ENCODE measurements at places on chromosomes 5 and 9.

DNA sequence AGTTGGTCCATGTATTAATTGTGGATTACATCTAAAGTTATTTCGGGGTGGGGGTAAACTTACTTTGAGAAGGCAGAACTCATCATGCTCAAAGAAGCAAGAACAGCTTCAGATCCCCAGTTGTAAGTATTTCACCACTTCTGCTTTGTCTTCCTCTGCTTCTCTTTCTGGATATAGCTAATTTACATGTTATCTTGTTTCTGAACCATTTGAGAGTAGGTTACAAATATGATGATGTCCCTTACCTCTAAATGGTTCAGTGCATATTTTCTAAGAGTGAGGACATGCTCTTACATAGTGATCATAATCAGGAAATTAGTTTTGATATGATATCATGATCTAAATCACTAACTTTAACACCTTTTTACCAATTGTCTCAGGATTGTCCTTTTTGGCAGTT, 11.9 kb downstream of the TRIO start:
- no peak for DNase-seq

DNA sequence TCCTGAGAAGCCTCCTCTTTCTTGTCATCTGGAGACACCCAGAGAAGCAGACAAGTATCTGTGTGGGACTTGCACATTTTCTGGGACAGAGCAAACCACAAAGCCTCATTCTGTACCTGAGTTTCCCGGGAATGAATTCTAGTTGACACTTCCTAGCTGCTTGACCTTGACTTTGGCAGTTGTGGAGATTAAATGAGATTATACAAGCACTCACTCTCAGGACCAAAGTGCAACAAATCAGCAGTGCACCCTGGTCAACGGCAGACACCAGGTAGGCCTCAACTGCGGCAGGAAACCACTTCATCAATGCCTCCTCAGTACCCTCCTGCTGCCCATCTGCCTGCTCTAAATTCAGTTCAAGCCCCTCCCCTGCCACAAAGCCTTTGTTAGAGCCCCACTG, 114.7 kb upstream of the PANK3 start:
- DNase-seq, result no peak

- no peak for DNase-seq
These were observed 108.7 kb downstream of the PLK2 start for GRCh38 chr5:58351190-58351589.

- no peak for DNase-seq
These were observed 315.0 kb upstream of the TLE4 start for GRCh38 chr9:79256691-79257213.

DNA sequence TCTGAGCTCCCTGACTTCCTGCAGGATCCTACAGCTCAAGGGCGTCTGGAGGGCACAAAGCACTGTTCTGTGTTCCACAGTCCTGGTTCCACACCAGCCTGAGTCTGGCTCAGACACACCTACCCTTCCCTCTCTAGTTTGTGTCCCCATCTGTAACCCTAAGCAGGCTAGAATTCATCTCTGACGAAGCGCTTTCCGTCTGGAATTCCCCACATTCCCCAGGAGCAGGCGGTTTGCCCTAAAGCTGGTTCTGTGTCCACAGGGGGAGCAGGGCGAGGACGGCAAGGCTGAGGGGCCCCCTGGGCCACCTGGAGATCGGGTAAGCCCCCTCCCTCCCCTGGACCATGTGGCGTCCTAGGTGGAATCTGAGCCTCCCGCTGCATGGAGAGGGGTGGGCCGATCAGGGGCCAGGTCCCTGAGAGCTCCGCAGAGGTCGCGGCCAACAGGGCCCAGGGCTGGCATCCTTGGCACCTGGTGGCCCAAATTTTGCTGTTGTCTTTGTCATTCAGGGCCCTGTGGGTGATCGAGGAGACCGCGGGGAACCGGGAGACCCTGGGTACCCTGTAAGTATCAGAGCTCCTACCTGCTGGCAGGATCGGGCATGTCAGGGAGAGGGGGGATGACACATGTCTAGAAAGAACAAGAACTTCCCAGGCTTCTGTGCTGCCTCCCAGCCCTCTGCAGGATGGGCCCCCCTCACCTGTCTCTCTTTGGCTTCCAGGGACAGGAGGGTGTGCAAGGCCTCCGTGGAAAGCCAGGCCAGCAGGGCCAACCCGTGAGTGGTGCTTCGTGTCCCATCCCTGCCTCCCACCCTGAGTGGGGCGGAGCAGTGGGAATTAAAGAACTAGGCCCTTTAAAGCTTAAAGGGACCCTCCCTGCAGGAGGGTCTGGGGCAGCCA, 34.5 kb upstream of the ORM1 start:
- DNase-seq, result peak; percentile 34

- no peak for DNase-seq
These were observed 103.1 kb upstream of the CLINT1 start for GRCh38 chr5:157961896-157962590.

DNA sequence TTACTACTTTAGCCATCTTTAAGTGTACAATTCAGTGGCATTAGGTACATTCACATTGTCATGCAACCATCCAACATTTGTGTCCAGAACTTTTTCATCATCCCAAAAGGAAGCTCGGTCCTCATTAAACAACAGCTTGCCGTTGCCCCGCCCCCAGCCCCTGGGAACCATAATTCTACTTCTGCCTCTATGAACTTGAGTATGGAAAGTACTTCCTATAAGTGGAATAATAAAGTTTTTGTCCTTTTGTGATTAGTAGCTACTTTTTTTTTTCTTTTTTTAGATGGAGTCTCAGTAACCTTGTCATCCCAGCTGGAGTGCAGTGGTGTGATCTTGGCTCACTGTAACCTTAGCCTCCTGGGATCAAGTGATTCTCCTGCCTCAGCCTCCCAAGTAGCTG, 5.0 kb downstream of the GBGT1 start:
- DNase-seq, result no peak

- DNase-seq, result peak; percentile 38
These were observed 890 bp downstream of the PIK3R1 start for GRCh38 chr5:68216245-68217046.

Measured in NCI-H524 treated with DMSO at 0.1 percent for 48 hours (cell line).